ENCODE measurements at places on chromosomes 2 and 18. TPM values are rescaled to one million over a fixed set of nuclear protein-coding genes. Genes with fewer than 3 reads are reported as not detected.

Gene TNFAIP6
- not detected for total RNA-seq

Gene ERFE
- total RNA-seq: 7.4 TPM

Gene STARD6
- not detected for total RNA-seq

Gene MALT1
- 24.2 TPM for total RNA-seq

Gene IL1F10
- total RNA-seq: not detected

Gene CD8B2
- total RNA-seq: not detected

Gene AGXT
- not detected for total RNA-seq

Gene KYNU
- 1.1 TPM for total RNA-seq
